ENCODE measurements at places on chromosomes 3 and 15.

DNA sequence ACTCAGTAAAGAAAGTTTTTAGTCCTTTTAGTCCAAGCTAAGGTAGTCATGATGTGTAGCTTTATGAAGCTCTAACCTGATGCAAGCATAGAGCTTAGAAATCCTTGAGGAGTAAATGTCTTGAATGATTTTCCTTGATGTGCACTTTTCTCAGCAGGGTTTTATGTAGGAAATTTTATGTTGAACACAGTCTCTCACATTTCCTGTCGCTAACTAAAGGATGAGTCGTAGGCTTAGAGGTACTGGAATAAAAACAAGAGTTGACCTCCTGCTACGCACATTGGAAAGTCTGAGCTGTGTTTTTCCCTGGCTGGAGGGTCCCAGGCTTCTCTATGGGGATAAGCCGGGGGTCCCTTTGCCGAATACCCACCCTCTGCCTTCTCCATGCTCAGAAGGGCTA, 34.7 kb upstream of the ZPLD1 start:
- no peak for DNase-seq

- DNase-seq, result no peak
These were observed 49.6 kb downstream of the CACNA2D3 start for GRCh38 chr3:54171951-54172350.

DNA sequence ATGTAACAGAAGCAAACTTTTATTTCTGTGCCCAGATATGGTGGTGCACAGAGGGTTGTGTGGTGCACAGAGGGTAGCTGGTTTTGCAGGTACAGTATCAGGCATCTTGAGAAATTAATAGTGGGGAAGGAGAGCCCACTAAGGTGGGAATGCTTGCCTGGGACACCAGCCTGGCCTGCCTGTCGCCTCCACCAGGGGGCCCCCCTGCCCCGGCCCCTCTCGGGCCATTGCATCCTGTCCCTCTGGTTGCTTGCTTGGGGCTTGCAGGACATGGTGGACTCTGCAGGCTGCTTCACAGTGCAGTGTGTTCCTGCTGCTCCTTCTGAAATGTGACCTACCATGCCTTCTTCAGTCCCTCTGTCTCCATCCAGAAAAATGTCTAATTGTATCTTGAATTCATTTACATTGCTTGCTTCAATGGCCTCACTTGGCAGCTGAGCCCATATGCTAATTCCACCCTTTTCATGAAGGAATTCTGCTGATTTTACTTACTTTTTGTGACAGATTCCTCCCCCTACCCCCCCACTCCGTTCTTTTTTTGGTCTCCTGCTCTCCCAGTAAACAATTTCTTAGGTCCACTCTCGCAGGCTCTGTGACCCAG, 73.6 kb downstream of the EEFSEC start:
- DNase-seq, result peak; percentile 56

DNA sequence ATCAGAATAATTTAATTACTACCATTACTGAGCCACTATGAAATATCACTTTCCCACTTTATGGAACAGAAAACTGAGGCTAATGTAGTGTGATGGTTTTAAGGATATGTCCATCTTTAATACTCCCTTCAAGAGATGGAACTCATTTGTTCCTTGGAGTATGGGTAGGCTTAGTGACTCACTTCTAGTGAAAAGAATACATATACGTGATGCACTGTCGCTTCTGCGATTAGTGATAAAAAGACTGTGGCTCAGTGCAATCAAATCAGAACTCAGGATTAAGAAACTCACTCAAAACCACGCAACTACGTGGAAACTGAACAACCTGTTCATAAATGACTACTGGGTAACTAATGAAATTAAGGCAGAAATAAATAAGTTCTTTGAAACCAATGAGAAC, 216.6 kb downstream of the SUCLG2 start:
- no peak for DNase-seq

DNA sequence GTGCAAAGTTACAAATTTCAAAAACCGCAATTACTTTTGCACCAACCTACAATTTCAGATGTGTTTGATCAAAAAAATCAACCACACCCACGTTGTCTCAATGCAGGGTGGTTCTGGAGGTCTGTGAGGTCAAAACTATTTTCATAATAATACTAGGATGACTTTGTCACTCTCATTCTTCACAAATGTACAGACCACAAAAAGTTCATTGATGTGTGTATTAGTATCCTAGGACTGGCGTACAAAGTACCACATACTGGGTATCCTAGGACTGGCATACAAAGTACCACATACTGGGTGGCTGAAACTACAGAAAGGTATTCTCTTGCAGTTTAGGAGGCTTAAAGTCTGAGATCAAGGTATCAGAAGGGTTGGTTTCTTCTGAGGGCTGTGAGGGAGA, 13.0 kb downstream of the SUCLG2 start:
- no peak for DNase-seq

DNA sequence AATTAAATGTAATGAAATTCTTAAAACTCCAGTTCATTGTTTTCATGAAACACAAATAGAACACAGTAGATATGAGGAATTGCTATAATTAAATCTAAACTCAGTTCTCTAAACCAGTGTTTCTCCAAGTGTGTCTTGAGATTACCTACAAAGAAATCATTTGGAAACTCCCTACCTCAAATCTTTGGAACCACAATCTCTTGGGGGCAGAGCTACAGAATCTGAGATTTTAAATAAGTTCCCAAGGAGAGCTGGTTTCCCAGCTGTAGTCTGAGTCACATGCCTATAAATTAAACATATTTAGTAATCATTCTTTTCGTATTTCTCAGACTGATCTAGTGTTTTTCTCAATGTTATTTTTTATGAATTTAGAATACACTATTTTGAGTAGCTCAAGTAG, 17.0 kb upstream of the ACTC1 start:
- no peak for DNase-seq

DNA sequence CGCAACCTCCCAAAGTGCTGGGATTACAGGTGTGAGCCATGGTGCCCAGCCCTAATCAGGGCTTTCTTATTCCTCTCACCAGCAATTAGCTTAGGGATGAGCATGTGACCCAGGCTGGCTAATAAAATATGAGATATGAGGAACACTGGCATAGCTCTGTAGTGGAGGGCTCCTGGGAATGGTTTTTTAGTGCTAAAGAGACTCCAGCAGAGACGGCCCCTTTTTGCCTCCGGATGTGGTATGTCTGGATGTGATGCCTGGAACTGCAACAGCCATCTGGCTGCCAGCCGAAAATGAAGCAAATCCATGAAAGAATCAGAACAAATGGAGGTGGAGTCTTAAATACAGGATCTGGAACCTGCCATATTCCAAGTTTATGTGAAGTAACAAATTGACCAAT, 69.1 kb upstream of the MAGI1 start:
- DNase-seq, result no peak

- no peak for DNase-seq
These were observed 74.0 kb upstream of the CTNNB1 start for GRCh38 chr3:41125258-41125657.

DNA sequence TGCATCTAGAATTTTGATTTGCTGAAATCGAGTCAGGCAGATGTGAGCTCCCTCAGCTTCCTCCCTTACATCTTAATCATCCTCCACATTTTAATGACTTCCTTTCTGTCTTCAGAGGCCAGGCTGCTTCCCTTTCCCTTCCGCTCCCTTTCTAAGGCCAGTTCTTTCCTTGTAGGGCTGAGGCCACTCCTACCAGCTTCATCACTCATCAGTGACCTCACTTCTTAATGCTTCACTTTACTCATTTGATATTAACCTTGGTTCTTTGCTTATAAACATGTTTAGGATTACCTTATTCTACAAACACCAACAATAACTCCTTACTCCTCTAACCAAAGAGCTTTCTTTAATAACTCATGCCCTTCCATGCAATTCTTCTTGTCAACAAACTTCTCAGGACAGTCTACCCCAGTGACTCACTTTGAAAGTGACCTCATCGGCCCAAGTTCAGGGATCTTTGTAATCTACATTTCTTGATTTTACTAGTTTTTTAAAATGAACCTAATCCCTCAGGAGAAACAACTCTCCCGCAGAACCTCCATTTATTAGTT, 23.9 kb downstream of the ILDR1 start:
- DNase-seq, result no peak

GRCh38 chr3:81695302-81695701, 66.1 kb downstream of the GBE1 start:
- no peak for DNase-seq

GRCh38 chr3:14288833-14289451, 110.3 kb downstream of the LSM3 start:
- no peak for DNase-seq

- no peak for DNase-seq
These were observed 42.8 kb downstream of the ZNF609 start for GRCh38 chr15:64503197-64503596.
